Fibroblast of the aortic adventitia (primary cell): ENCODE measurements at places on chromosomes 12 and 14.

GRCh38 chr14:100155756-100156616, 3.5 kb downstream of the DEGS2 start:
- no peak for DNase-seq

GRCh38 chr14:57974896-57975295, 109.0 kb upstream of the SLC35F4 start:
- no peak for DNase-seq

- peak; percentile 46 for DNase-seq
Measured at GRCh38 chr14:42541535-42542001, 934.9 kb downstream of the LRFN5 start.

DNA sequence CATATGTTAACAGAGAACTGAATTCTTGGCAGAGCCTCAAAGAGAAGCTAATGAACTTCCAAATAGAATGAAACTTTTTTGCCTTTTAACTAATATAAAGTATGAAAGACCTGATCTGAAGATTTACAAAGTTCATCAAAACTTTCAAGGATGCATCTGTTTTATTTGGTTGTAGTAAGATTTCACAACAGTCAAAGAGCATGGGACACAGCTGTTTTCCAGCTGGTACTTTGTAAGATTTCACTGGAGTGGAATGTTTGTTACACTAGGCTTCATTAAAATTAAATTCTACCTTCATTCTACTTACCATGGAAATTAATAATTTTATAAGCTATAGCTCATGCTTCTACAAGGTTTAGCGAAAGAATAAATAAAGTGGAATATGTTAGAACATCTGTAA, 351.2 kb downstream of the SLC6A15 start:
- no peak for DNase-seq

DNA sequence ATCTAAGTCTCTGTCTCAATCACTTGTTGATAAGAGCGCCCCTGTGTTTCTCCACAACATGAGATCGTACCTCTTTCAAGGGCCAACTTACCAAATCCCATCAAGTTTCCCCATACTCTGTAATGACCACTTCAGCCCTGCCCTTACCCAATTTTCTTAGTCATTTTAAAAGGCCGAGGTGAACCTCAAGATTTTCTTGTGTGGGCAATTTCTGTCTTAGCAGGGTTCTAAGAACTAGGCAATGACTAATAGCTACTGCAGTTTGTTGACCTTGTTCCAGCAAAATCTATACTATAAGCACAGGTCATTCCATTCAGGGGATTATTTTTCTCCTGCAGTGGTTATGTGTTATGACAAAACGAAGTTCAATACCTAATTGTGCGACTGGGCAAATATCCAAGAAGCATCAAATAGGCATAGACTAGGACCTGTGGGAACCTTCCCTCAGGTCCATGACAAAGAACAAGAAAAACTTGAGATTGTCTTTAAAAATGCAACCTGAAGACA, 359.8 kb downstream of the PCNX1 start:
- DNase-seq: peak; percentile 31

DNA sequence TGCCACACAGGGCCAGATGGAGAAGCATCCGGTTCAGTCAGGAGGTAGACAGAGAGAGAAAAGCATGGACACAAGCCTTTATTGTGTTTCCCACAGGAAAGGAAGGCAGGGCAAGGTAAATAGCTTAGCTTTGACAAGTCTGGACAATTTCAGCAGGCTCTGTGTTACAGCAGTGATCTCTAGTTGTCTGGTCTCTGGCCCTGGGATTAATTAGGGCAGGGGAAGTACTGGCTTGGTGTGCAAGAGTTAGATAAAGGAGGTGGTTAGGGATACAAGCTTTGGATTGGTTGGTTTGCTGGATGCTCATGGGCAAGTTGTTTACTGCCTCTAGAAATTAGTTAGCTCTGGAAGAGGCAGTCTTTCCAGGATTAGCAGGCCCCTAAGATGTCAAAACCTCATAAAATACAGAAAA, 15.1 kb upstream of the NGDN start:
- no peak for DNase-seq

GRCh38 chr12:102568276-102568675, 87.9 kb upstream of the IGF1 start:
- DNase-seq: no peak

- DNase-seq: no peak
Measured at GRCh38 chr14:89779707-89780106, 174.8 kb downstream of the EFCAB11 start.

DNA sequence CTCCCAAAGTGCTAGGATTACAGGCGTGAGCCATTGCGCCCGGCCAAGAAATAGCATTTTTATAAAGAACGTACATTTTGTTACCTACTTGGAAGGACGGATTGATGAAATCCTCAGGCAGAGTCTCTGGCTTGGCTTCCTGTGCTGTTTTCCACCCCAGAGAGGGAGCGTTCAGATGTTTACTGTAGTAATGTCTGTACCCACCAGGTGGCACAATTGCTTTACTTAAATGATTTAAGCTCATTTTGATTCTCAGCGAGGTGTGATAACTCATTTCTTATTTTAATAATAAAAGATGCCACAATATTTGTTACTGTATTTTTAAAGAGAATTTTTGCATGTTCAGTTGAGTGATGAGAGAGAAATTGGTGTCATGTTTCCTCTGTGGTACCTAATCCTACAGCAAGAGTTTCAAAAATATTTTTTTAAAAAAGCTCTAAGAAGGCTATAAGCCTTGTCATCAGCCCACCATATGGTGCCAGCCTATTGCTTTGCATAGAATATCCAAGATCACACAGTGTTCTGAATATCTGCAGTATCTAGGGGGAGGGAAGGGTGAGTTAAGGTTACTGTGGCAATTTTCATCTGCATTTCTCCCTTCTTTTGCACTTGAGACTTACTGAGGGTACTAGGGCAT, 82.6 kb upstream of the TRAF3 start:
- peak; percentile 86 for DNase-seq

- no peak for DNase-seq
Measured at GRCh38 chr12:85309125-85309566, 29.1 kb downstream of the ALX1 start.

DNA sequence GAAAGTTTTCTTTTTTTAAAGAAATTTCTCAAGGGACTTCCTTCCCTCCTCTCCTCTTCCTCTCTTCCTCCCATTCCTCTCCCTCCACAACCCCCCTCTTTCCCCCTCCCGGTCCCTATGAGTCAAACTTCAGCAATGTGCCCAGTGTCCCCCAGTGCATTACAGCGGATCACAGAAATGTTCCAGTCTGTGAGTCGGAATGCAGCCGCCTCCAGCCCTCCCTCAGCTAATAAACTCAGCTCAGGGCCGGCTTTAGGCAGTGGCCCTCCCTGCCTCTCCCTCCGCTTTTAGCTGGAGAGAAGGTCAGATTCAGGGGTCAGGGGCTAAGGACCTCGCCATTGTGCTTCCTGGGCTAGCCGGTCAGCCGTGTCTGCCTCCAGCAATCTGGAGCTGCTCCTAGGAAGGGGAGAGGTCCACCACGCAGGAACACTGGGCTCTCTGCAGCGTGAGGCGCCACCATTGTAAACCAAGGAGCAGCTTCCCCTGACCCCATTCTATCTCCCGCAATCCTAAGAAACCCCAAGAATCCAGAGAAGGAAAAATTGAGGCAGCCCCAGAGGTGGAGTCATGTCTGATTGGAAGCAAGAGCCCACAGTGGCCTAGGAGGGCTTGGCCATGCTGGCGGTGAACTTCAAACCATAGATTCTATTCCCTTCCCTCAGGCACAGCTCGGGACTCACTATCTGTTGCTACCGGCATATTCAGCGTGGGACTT, 1.1 kb upstream of the HDAC7 start:
- peak; percentile 98 for DNase-seq

DNA sequence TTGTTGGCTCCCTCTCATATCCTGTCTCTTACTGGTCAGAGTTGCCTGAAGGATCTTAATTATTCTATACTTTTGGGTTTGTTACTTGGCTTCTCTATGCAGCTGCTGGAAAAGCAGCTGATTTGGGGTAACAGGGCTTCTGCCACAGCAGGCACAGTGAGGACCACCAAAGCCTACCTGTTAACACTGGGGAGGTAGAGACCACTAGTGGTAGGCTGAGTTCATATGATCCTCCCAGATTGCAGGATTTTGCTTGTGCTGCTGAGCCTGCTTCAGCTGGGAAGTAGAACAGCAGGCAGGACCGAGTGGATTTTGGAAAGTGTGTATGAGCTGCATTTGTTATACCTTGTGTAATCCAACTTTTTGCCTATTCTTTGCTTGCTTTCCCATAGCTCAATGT, 34.1 kb downstream of the RCOR1 start:
- DNase-seq: no peak

GRCh38 chr12:11651785-11652184, 2.3 kb downstream of the ETV6 start:
- peak; percentile 23 for DNase-seq

DNA sequence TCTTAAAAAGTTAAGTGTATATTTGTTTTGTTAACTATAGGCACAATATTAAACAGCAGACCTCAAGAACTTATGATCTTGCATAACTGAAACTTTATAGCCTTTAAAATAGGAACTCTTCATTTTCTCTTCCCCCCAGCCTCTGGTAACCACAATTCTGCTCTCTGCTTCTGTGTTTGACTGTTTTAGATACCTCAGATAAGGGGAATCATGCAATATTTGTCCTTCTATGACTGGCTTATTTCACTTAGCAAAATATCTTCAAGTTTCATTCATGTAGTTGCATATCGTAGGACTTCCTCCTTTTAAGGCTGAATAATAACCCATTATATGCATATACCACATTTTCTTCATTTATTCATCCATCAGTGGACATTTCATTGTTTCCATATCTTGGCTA, 131.3 kb downstream of the PTPRO start:
- no peak for DNase-seq

- DNase-seq: no peak
Measured at GRCh38 chr12:108345716-108346633, 6.9 kb upstream of the CMKLR1 start.

- DNase-seq: peak; percentile 19
Measured at GRCh38 chr14:75515629-75515996, 6.7 kb upstream of the BATF start.

DNA sequence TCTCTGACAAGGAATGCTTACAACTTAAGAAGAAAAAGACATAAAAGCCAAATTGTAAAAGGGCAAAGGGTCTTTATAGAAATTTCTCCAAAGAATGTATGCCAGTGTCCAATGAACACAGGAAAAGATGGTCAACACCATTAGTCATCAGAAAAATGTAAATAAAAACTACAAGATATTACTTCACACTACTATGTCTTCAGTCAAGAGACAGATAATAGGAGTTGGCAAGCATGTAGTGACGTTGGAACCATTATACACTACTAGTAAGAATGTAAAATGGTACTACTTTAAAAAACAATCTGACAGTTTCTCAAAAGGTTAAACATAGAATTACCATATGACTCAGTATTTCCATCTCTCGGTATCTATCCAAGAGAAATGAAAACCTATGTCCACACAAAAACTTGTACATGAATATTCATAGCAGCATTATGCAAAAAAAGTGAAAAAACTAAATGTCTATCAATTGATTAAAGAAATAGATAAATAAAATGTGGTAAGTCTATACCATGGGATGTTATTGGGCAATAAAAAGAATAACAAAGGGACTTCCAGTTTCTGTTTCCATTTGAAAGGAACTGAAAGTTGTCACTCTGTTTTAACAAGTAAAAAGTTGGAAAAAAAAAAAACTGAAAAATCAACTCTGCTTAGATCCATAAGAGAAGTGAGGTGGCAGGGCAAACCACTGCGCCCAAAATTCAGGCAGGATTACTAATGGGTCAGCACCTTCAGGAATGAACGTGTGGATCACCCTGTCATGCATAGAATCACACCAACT, 69.8 kb downstream of the ALG10B start:
- no peak for DNase-seq

- DNase-seq: peak; percentile 62
Measured at GRCh38 chr12:24943947-24944600, 4.8 kb downstream of the BCAT1 start.

- no peak for DNase-seq
Measured at GRCh38 chr14:58574623-58575022, 63.1 kb upstream of the DACT1 start.

GRCh38 chr12:95117178-95117599, 43.8 kb upstream of the NR2C1 start:
- peak; percentile 87 for DNase-seq

DNA sequence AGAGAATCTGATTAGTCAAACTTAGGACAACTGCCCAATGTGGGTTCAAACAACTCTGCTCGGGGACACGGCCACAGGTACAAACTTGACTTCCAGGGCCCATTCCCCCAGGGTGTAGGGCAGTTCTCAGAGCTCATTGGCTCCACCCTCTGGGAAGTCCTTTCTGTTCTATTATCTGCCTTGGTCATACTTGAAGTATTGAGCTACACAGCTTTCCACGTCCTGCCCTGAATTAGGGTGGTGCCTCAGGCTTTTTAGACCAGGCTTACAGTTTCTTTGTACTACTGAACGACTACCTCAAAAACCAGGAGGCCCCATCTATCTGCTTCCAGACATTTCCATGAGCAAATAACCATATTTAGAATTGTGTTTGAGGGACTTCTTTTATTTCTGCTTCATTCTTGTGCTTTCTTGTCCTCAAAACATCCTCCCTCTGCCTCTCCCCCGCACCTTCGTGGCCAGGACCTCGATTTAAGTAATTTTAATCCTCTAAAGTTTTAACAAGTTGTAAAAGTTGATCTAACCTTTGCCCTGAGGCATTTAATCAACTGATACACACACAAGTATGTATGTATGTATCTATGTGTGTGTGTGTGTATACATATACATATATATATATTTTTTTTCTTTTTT, 281.7 kb upstream of the AMIGO2 start:
- no peak for DNase-seq

GRCh38 chr12:119642986-119643385, 24.9 kb upstream of the PRKAB1 start:
- no peak for DNase-seq

DNA sequence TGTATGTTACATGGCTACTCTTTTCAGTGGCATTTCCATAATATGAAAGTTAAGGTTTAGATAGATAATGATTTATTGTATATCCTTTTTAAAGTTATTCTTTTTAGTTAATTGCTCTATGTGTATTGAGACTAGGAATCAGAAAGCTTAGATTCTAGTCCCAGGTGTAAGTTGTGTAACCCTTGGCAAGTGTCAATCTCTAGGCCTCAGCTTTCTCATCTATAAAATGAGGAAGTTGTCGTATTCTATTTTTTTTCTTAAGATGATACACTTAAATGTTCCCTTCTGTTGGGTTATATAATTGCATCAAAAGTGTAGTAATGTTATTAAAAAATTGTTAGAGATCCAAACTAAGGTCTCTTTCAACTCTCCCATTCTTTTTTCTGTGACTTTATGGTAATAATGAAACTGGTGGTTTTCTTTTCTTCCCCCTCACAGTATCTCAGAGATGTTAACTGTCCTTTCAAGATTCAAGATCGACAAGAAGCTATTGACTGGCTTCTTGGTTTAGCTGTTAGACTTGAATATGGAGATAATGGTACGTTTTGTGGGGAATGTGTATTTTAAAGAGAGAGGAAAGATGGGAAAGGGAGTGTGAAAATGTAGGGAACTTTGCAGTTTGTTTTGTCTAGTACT, 4.1 kb downstream of the RTRAF start:
- DNase-seq: no peak

DNA sequence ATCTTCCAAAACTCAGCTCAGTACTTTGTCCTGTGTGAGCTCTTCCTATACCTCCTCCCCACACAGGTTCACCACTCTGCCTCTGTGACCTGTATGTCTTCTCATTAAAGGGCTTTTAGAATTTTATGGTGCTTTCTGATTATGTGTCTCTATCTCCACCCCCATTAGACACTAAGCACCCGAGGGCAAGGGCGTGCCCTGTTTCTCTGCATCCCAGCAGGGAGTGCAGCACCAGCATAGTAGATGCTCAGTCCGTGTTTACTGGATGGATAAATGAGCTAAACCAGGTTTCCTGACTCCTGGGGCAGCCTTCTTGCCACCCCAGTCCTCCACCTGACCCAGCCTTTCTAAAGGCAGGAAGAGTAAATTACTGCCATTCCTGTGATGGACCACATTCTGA, 333.8 kb downstream of the CACNA1C start:
- no peak for DNase-seq

- DNase-seq: peak; percentile 53
Measured at GRCh38 chr12:23760495-23760894, 189.0 kb downstream of the SOX5 start.
